Stimulated activated CD4-positive, alpha-beta T cell treated with anti-CD3 and anti-CD28 coated beads, Interleukin-2, amount 100 ng/mL, for 24 hours (primary cell): ENCODE measurements at places on chromosomes 7 and 10.

DNA sequence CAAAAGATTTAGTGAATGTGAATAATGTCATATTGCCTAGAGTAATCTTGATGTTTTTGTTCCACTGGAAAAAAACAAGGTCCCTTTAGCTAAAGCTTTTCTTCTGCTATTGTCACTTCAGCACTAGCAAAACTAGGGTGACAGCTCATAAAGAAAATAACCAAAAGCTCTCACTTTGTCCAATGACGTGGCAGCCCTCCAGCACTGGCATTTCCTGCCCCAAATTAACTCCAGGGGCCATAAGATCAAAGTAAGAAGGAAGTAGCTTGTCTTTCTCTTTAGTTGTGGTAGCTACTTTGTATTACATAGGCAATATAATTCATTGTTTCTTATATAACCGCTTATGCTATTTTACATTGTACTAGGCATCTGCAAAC lies 47.3 kb downstream of the LRRN3 start:
- peak; percentile 62 for DNase-seq

DNA sequence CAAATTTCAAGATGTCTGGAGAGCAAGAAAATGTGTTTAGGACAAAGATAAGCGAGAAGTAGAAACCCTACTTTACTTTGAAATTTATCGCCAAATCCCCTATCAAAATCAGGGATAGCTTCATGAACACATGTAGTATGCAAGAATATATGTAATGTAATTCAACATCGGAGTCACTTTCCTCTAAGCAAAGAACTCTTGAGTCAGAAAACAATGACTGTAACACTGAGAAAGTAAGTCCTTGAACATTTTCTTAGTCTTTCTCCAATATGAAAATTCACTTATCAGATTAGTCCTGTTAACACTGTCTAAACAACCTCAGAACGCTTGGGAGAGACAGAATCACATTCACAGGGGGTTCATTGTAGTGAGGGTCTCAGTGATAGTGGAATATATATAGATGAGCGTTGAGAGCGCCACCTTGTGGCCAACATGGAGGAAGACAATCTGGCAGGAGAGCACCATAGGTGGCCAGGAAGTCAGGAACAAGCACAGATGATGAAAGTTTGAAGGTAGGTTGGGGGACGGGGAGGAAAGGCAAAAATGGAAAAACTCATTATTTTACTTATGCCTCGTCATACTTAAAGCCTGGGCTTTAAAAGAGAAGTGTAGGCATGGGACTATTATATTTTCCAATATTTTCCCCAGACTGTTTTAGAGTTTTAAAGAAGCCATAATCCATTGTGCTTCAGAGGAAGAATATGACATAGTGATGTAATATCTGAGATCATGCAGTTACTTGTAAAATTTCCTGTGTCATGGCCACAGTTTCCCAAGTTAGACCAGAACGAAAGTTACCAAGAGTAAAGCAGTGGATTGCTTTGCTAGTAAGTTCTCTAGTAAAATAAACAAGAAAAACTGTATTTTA lies 115.5 kb upstream of the GNAI1 start:
- DNase-seq: peak; percentile 45

DNA sequence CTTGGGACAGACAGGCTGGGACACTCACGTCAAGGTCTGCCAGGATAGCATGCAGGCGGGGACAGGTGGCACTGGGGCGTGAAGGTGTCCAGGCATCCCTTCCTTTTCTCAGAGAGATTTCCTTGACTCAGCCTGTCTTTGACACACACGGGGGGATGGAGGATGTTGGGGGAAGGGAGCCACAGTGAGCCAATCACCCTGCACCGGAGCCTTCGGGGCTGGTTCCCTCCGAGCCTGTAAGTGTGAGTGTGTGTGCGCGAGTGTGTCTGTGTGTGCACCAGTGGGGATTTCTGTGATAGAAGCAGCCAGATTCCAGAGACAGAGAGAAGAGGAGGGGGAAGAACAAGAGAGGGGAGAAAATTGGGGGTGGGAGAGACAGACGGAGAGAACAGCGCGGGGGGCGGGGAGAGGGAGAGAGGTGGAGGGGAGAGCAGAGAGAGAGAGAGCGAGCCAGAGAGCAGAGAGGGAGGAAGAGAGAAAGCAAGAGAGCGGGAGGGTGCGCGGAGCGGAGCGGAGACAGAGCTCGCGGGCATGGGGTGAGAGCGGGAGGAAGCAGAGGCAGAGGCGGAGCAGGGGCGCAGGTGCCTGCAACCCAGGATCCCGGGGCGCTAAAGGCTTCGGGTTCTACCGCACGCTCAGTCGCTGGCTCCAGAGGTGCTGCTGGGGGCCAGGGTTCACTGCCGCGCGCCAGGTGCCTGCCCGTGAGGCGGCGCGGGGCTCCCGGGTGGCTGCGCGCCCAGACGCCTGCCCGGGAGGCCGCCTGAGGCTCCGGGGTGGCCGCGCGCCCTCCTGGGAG lies 466 bp upstream of the GPR26 start:
- DNase-seq: no peak

DNA sequence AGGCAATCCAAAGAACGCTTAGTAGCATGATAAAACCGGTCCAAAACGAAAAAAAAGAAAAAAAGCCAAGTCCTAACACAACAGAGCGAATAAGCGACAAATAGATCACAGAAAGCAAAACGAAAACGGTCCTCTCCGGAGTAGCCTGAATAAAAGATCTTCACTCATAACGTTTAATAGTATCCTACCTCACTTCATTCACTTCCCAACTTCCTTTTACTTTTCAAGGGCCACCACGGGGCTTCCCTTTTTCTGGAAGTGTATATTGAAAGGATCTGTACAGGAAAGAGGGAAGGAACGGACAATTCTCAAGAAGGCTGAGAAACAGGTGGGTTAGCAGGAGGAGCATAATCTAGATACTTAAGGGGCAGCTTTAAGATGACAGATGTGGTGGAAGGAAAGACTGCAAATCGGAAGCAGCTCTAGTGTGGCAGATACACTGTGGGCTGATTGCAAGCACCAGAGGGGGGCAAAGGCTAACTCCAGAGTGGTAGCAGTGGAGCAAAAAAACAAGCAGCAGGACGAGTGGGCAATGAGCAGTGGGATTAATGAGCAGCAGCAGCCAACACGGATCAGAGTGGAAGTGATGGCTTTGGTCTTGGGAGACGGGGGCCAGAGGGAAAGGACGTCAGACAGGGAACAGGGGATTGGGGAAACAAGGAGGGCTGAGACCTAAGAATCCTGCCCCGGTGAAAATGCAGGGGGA lies 866 bp downstream of the CNOT4 start:
- DNase-seq: peak; percentile 14

DNA sequence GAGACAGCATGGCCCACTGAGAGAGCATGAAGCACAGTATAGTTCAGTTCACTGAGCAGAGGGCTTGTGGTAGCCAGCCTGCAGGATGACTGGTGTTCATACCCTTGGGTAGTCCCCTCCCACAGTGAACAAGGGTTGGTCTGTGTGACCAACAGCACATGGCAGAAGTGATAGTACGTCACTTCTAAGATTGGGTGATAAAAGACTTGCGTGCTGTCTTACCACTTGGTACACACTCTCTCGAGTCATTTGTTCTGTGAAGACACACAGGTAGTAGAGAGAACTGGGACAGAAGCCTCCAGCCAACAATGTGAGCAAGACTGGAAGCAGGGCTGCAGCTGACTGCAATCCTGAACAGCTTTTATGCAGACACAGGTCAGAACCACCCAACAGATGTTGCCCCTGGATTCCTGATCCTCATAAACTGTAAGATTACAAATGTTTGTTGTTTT lies 14.6 kb downstream of the EPC1 start:
- DNase-seq: peak; percentile 78

DNA sequence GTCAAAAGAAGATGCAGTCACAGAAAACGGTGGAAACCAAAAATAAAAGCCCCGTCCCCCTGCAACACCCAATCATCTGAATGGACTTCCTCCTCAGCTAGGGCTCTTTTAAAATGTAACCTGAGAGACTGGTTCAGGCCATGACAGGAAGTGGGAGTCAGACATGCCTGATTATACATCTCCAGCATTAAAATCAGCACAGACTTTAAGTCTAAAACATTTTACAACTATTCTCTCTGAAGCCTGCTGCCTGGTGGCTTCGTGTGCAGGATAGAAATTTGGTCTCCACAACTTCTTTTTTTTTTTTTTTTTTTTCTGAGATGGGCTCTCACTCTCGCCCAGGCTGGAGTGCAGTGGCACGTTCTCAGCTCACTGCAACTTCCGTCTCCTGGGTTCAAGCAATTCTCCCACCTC lies 30.3 kb downstream of the HACD1 start:
- DNase-seq: no peak

DNA sequence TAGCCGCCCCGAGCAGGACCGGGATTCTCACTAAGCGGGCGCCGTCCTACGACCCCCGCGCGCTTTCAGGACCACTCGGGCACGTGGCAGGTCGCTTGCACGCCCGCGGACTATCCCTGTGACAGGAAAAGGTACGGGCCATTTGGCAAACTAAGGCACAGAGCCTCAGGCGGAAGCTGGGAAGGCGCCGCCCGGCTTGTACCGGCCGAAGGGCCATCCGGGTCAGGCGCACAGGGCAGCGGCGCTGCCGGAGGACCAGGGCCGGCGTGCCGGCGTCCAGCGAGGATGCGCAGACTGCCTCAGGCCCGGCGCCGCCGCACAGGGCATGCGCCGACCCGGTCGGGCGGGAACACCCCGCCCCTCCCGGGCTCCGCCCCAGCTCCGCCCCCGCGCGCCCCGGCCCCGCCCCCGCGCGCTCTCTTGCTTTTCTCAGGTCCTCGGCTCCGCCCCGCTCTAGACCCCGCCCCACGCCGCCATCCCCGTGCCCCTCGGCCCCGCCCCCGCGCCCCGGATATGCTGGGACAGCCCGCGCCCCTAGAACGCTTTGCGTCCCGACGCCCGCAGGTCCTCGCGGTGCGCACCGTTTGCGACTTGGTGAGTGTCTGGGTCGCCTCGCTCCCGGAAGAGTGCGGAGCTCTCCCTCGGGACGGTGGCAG lies at the start of gene MGMT:
TSS of gene MGMT (plus strand) at position 539 of the 656 bp plus-strand sequence.
- peak; percentile 99 for DNase-seq

GRCh38 chr10:92681306-92681834 lies 8.4 kb upstream of the HHEX start:
- no peak for DNase-seq

DNA sequence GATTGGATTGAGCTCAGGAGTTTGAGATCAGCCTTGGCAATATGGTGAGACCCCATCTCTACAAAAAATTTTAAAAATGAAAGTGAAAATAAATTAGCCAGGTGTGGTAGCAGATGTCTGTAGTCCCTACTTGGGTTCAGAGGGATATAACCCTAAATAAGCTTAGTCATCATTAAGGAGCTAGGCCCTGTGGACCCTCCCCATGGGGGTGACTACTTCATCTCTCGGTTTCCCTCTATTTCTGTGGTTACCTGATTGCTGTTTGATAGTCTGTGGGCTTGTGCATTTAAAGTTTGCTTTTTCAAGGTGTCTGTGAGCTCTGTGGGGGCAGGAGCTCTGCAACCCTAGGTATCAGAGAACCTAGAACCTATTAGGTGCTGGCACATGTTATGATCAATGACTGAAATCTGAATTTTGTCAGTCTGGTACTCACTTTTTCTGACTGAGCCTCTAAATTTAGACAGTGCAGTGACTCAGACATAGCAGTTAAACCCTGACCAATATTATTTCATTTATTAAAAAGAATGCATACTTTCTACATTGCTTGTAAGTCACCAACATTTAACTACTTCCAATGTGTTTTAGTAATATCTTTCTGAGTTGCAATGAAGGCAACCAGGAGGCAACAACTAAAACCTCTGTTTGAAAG lies 8.1 kb upstream of the CUZD1 start:
- no peak for DNase-seq

DNA sequence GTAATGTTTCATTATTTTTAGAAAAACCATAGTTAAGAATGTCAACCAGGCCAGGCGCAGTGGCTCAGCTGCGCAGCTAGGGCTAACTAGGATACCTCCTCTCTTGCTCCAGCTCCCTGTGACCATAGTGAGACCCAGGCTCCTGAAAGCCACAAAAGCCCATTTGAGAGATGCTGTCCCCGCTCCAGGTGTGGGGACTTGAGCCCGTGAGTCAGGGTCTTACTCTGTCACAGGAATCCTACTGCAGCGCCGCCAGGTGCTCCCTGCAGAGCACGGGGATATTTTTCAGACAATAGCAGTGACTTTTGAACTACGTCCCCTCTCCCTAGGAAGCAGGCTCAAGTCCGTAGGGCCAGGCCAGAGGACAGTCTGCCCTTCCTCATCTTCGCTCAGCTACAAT lies 75.6 kb upstream of the NRBF2 start:
- DNase-seq: no peak

DNA sequence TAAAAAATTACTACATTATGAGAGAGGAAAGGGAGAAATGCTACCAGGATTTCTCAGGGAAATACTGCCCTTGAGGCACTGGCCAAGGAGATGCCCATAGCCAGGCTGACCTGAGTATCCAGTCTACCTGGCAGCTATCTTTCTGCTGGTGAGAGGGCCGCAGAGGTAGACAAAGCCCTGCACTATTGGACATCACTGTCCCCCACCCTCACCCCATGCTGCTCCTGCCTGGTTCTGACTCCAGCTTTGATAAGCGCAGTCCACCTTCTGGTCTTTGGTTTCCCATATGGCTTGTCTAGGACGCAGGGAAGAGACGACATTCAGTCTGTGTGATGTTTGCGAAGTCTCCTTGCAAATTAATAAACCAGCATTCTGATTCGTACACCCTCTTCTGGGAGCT lies 3.7 kb downstream of the ITPRIP start:
- no peak for DNase-seq

DNA sequence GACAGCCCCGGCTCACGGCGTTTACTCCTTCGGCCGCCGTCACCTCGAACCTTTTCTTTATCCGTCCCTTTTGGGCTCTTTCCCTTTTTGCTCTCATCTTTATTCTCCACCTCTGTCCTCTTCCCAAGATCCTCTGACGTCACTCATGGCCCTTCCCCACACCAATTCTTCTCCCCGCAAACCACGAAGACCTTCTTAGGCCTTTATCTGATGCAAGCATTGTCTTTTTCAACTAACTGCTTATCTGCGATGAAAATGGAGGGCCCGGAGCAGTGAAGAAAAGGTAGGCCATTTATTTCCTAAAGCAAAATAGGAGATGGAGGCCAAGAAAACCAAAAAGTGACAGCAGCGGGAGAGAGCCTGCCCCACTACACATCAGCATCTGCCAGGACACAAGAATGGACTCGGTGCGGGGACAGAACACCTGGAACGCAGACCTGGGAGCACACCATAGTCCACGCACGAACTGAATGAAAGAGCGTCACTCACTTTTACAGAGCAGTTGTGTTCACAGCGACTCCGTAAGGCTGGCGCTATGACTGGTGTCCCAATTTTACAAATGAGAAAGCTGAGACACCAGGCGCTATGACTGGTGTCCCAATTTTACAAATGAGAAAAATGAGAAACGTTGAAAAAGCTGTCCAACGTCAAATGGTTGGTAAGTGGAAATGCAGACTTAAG lies 45.3 kb downstream of the ZNF777 start:
- DNase-seq: no peak

DNA sequence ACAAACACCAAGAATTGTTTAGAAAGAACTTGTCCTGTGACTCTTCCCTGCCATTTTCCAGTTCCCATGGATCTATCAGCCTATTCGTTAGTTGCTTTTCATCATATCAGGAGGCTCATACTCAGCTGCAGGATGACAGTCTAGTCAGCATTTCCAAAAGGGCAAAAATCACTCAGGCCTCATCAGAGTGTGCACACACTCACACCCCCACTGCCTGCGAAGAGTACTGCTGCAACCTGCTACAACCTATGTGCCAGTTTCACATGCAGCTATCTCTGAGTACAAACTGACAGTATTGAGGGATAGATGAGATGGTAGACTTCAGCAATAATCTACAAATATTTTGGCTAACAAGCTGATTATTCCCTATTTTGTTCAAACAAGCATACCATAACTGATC lies 24.2 kb downstream of the CH25H start:
- no peak for DNase-seq
